A549 treated with RU486 at 1 μM for 4 hours (cell line): ENCODE measurements at places on chromosomes 6 and 20. TPM values are rescaled to one million over a fixed set of nuclear protein-coding genes. Genes with fewer than 3 reads are reported as not detected.

The MCCD1 gene
- not detected in 5 replicates for total RNA-seq

The RAMACL gene
- total RNA-seq, result 0.09 to 0.18 TPM in 2 of 5 replicates, not detected in the others

The SRC gene
- total RNA-seq, result 135 to 183 TPM (median 168 TPM) in 5 replicates

The BANF2 gene
- total RNA-seq, result not detected in 5 replicates

The SLC22A2 gene
- 0.10 to 0.23 TPM in 2 of 5 replicates, not detected in the others for total RNA-seq

The MYO6 gene
- 5.3 to 10.3 TPM (median 7.7 TPM) in 5 replicates for total RNA-seq

The ENPP4 gene
- total RNA-seq, result 0.29 to 0.41 TPM (median 0.29 TPM) in 4 of 5 replicates, not detected in the other

The FAXC gene
- total RNA-seq, result 5.1 to 7.1 TPM (median 6.7 TPM) in 5 replicates

The CYP24A1 gene
- 175 to 430 TPM (median 409 TPM) in 5 replicates for total RNA-seq

The PPP1R18 gene
- 43.3 to 50.2 TPM (median 44.3 TPM) in 5 replicates for total RNA-seq

The PNLDC1 gene
- total RNA-seq, result 0.11 TPM in 1 of 5 replicates, not detected in the others

The PDYN gene
- 0.06 TPM in 1 of 5 replicates, not detected in the others for total RNA-seq

The SLC12A5 gene
- total RNA-seq, result 12.4 to 17.2 TPM (median 15.6 TPM) in 5 replicates

The WFDC2 gene
- not detected in 5 replicates for total RNA-seq

The IL17A gene
- total RNA-seq, result not detected in 5 replicates

The ULBP3 gene
- total RNA-seq, result 3.4 to 4.2 TPM (median 3.8 TPM) in 5 replicates

The TRERF1 gene
- total RNA-seq, result 5.3 to 8.8 TPM (median 7.4 TPM) in 5 replicates

The PRKN gene
- total RNA-seq, result 0.07 TPM in 1 of 5 replicates, not detected in the others

The ZSCAN31 gene
- 1.4 to 3.2 TPM (median 2.4 TPM) in 5 replicates for total RNA-seq

The ASIP gene
- not detected in 5 replicates for total RNA-seq

The IPCEF1 gene
- total RNA-seq, result 0.08 TPM in 1 of 5 replicates, not detected in the others

The SYNJ2 gene
- 51.8 to 64.8 TPM (median 63.7 TPM) in 5 replicates for total RNA-seq

The LRFN2 gene
- total RNA-seq, result not detected in 5 replicates

The CEP162 gene
- total RNA-seq, result 1.1 to 2.0 TPM (median 1.9 TPM) in 5 replicates

The ZBTB46 gene
- total RNA-seq, result 0.46 to 0.96 TPM (median 0.71 TPM) in 5 replicates

The HUS1B gene
- total RNA-seq, result 0.20 to 0.43 TPM (median 0.24 TPM) in 4 of 5 replicates, not detected in the other

The C6orf132 gene
- 0.96 to 2.0 TPM (median 1.3 TPM) in 5 replicates for total RNA-seq

The PCED1A gene
- total RNA-seq, result 16.1 to 31.2 TPM (median 25.4 TPM) in 5 replicates

The SLC17A2 gene
- not detected in 5 replicates for total RNA-seq

The TMEM200A gene
- total RNA-seq, result 0.05 to 0.10 TPM (median 0.07 TPM) in 4 of 5 replicates, not detected in the other

The WFDC10B gene
- total RNA-seq, result not detected in 5 replicates

The TOX2 gene
- total RNA-seq, result 8.9 to 10.2 TPM (median 9.4 TPM) in 5 replicates

The ROS1 gene
- 0.13 to 0.29 TPM (median 0.20 TPM) in 5 replicates for total RNA-seq

The MRAP2 gene
- total RNA-seq, result 1.1 to 1.7 TPM (median 1.3 TPM) in 5 replicates

The RAET1E gene
- 2.0 to 3.2 TPM (median 3.0 TPM) in 5 replicates for total RNA-seq

The ABHD16B gene
- total RNA-seq, result not detected in 5 replicates
